Endothelial cell (in vitro differentiated cells): ENCODE measurements at places on chromosomes 16 and 17.

- H3K27me3 ChIP-seq: no peaks in the 10 kb centered on the region
- H3K36me3 ChIP-seq: no peaks in the 10 kb centered on the region
- H3K4me3 ChIP-seq: no peak overlapping the region
- no peak overlapping the region for H3K27ac ChIP-seq
- DNase-seq: peak; percentile 1
Observed at GRCh38 chr16:85419503-85420408, 193.4 kb upstream of the GSE1 start.

GRCh38 chr16:51121850-51122249, 29.2 kb downstream of the SALL1 start:
- DNase-seq: no peak
- H3K4me1 ChIP-seq: no peaks in the 10 kb centered on the region

DNA sequence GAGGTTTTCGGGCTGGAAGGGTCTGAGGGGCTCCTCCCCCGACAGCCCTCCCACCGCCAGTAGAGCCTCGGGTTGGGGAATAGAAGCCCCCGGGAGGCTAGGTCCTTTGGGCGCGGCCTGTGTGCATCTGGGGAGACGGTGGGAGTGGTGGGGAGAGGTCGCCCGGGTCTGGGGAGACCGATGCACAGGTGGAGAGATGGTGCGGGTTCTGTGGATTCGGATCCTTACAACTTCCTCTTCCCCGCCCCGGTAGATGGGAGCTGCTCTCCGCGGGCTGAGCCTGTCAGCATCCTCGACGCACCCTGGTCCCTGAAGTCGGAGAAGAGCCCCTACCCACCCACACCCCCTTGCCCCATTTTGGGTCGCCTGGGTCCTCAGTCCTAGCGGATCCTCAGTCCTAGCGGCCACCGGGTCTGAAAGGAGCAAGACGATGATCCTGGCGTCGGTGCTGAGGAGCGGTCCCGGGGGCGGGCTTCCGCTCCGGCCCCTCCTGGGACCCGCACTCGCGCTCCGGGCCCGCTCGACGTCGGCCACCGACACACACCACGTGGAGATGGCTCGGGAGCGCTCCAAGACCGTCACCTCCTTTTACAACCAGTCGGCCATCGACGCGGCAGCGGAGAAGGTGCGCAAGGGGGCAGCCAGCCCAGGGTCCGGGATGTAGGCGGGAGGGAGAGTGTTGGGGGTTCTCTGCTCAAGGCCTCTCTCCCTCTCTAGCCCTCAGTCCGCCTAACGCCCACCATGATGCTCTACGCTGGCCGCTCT, 790 bp downstream of the BCKDK start:
- no peak for DNase-seq
- H3K4me3 ChIP-seq: peak overlapping the region; percentile 88
- peaks cover 20% of the 10 kb centered on the region for H3K27me3 ChIP-seq
- peaks cover 28% of the 10 kb centered on the region for H3K36me3 ChIP-seq
- peaks cover 14% of the 10 kb centered on the region for H3K4me1 ChIP-seq

DNA sequence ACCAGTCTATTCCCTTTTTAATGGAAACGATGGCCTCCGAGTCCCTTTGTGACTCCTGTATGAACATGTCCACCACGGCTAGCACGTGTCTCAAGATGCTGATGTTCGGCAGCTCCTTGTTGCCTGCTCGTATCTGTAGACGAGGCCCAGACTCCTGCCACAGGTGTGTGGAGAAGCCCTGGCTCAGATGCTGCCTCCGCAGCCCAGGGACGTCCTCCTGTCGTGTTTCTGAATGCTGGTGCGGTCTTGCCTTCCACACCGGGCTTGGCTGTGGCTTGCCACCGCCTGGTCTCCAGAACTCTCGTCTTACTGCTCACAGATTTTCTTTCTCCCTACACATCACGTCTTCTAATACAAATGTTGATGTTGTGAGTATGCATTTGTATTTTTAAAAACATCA, 17.0 kb downstream of the FOXF1 start:
- no peak overlapping the region for H3K27ac ChIP-seq
- H3K27me3 ChIP-seq: peaks cover 2% of the 10 kb centered on the region
- no peak overlapping the region for H3K4me3 ChIP-seq
- peaks cover 3% of the 10 kb centered on the region for H3K36me3 ChIP-seq

- no peaks in the 10 kb centered on the region for H3K4me1 ChIP-seq
- DNase-seq: no peak
- no peak overlapping the region for H3K4me3 ChIP-seq
- H3K27me3 ChIP-seq: peaks cover 1% of the 10 kb centered on the region
- H3K36me3 ChIP-seq: no peaks in the 10 kb centered on the region
- no peak overlapping the region for H3K27ac ChIP-seq
Observed at GRCh38 chr16:23768581-23768980, 13.8 kb downstream of the CHP2 start.

DNA sequence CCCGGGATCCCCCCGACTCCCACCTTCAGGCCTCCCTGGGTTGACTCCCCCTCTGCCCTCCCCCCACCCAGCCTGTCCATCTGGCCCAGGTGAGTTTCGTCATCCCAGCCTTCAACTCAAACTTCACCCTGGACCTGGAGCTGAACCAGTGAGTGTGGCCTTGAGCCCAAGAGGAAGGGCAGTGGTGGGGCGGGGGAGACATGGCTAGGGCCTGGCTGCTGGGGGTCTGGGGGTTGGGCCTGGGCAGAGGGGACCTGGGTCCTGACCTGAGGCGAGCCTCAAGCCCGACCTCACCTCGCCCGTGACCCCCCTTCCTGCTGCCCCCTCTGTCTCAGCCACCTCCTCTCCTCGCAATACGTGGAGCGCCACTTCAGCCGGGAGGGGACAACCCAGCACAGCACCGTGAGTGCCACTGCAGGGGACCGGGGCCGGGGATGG, 10.9 kb downstream of the ADAM11 start:
- H3K4me1 ChIP-seq: no peaks in the 10 kb centered on the region
- no peak for DNase-seq
- peaks cover 10% of the 10 kb centered on the region for H3K27me3 ChIP-seq
- no peak overlapping the region for H3K4me3 ChIP-seq
- no peak overlapping the region for H3K27ac ChIP-seq
- H3K36me3 ChIP-seq: no peaks in the 10 kb centered on the region
